ENCODE measurements at places on chromosomes 5 and 9.

DNA sequence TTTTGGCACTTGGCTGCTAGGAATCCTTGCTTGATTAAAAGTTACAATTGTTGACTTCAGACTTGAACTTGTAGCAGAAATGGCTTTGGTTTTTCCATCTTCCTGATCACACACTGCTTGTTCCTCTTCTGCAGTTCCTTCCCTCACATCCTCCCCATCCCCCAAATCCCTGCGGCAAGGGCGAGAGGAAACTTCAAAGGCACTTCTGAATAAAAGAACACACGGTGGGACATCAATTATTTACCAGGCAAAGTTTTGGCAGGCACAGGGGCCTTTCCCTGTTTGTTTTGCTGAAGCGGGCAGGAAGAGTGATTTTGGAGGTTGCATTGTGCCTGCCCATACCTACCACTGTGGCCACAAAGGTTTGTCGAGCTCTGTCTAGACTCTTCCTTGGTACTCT is 260.9 kb downstream of the KIF4B start:
- no peak for DNase-seq

DNA sequence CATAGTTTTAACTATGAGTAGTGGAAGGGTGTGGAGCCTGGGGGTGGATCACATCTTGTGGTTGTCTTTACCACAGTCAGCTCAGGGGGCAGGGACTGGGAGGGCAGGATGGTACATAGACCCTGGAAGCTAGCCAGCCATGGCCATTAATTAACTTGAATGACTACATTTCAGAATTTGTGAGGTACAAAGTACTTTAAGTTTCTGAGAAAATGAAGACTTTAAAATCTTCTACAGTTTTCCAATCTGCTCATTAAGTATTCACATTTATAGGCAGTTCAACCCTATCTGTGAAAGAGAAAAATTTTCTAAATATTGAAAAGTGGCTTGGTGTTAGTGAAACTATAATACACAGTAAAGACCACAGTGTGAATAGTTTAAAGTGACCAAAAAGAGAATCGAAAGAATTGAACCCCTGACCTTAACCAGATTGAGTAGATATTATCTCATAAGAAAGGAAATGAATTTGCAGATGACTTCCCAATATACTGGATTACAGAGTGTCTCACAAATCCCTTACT is 234.2 kb upstream of the MEF2C start:
- no peak for DNase-seq

DNA sequence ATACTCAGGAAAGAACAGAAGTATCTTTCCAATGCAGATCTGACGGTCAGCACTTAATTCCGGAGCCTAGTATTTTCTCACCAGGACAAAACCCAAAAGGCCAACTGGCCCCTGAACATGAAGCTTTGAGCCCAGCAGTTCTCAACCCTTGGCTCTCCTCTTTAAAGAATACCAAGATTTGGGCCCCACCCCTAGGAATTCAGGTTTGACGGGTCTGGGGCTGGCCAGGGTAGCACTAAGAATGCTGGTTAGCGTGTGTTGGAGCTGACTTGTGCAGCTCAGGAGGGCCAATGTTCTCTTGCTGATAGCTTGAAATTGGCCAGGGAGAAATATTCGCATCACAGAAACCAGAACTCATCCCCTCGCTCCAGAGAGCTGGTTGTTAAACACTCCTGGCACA is 88.3 kb upstream of the PTCH1 start:
- no peak for DNase-seq

DNA sequence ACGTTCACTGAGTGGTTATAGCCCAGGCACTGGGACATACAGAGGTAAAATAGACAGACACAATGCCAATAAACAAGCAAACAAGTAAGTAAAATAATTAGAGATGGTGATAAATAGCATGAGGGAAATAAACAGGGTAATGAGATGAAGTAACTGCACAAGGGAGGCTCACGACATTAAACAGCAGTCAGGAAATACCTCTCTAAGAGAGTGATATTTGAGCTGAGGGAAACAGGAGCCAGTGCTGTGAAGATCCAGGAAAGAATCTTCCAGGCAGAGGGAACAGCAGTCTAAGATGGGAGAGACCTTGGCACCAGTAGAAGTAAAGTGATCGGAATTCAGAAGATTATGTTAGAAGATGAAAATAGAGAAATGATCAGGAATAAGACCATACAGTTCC is 279.4 kb downstream of the HINT1 start:
- DNase-seq = no peak

- DNase-seq = no peak
These were observed 284.2 kb upstream of the WWC1 start for GRCh38 chr5:168007286-168007685.
